Putamen (tissue), 1 donor: ENCODE measurements at places on chromosomes 16 and 17.

GRCh38 chr17:76063875-76064546 lies 8.3 kb downstream of the SRP68 start:
- no peak for DNase-seq

GRCh38 chr16:57516176-57516725 lies 20.1 kb downstream of the CCDC102A start:
- no peak for DNase-seq

GRCh38 chr16:23283571-23283970 lies 18.5 kb upstream of the SCNN1B start:
- DNase-seq, result no peak

DNA sequence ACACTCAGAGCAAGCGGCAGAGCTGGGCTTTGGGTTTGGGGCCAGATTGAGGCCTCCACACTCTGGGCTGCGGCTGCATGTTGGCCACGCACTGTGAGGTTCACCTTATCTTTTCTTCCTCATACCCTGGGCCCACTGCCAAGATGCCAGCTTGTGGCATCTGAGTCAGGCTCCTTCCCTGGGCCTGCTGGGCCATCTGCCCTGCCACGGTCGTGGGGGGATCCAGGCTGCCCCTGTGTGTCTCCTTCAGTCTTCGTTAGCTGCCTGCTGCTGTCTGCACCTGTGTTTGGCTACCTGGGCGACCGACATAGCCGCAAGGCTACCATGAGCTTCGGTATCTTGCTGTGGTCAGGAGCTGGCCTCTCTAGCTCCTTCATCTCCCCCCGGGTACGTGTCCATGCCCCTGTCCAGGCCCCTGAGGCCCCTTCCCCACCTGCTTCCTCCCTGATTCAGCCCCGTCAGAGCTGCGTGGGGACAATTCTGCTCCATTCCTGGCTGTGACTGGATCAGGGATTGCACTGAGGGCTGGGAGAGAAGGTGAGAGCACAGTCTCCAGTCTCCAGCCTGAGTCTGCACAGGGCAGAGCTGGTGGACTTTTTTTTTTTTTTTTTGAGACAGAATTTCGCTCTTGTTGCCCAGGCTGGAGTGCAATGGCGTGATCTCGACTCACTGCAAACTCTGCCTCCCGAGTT lies 11.2 kb downstream of the SPNS3 start:
- no peak for DNase-seq

- no peak for DNase-seq
Observed at GRCh38 chr16:85570213-85570734, 42.8 kb upstream of the GSE1 start.

DNA sequence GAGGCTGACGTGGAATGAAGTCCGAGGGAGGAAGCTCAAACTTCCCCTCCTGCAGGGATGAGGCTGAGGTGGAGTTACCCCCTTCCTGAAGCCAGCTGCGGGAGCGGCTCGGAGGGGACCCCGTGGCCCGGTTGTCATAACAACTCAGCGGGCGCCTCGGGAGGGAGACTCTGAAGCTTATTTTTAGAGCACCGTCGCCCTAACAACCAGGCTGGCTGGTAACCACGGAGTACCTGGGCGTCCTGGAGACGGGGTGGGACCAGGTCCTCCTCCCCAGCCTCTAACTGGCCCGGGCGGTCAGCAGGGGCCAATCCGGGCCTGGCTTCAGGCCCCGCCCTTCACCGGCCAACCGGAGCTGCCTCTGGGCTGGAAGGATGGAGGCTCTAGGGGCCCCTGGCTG lies 27.7 kb downstream of the NECAB2 start:
- peak; percentile 63 for DNase-seq

DNA sequence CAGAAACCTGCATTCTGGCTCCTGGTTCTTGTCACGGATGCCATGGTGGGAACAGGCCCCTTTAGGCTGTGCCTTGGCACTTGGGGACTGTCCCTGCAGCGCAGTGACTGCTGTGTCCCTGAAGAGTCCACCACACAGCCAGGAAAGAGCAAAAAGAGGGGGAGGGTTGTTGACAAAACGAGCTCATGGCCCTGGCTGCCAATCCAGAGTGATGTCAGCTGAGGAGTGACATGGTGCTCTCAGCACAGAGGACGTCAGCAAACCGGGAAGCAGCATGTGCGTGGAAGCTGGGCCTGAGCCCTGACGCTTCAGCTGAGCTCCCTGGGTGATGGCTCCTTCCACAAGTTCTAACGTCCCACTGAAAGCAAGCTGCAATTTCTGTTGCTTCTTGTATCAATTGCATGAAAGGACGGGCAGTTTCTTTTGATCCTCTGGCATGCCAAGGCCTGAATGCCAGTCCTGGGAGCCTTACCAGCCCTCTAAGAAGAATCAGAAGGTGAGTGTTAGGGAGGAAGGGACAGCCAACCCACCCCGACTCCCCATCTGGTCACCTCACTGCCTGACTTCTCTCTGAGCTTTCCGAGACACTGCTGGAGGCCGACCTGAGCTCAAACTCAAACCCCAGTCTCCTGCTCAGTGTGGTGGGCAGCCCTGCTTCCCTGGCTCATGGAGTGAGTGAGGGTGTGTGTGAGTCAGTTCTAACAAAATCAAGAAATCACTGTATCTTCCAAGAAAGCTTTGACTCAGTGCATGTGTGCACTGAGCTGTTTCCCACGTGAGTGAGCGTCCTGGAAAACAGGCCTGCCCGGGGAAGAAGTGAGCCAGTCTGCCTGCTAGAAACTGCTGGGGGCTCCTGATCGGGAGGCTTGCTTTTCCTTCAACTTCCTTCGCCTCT lies 14.7 kb upstream of the WNT3 start:
- DNase-seq, result peak; percentile 18

DNA sequence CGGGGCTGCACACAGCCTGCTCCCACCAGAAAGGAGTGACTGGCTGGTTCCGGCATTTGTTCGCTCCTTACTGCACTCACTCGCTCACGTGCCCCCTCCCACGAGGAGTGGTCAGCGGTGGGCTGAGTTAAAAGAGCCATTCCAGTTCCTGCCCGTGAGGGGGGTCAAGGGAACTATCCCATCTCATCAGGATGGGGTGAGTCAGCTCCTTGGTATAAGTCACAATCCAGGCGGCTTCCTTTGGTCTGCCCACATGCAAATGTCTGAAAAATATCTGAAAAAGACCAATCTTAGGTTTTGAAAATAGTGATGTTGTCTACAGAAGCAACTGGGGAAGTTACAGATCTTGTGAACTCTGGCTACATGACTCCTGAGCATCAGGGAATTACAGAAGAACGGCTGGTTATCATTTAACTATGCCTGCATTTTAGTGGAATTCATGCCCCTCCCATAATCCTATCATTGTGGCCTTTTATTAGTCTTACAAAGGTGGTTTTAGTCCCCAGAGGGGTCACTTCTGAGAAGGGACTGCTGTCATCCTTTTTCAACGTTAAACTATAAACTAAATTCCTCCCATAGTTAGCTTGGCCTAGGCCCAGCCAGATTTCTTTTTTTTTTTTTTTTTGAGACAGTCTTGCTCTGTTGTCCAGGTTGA lies 9.8 kb upstream of the TNFSF12 start:
- DNase-seq, result no peak

DNA sequence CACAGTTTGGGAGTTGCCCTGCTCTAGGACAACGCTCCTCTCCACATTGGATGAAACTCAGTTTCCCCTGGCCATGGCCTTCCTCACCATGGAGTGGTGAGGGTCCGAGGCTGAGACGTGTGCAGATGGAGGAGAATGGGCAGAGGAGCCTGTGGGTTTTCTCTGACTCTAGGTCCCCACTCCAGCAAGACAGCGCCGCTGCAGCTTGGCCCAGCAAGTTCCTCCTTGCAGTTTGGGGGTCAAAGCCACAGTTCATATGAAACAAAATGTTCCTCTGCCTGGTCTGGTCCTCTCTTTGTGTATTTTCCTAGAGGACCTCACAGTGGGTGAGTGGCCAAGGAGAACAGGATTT lies 2.3 kb downstream of the C16orf54 start:
- DNase-seq, result no peak

DNA sequence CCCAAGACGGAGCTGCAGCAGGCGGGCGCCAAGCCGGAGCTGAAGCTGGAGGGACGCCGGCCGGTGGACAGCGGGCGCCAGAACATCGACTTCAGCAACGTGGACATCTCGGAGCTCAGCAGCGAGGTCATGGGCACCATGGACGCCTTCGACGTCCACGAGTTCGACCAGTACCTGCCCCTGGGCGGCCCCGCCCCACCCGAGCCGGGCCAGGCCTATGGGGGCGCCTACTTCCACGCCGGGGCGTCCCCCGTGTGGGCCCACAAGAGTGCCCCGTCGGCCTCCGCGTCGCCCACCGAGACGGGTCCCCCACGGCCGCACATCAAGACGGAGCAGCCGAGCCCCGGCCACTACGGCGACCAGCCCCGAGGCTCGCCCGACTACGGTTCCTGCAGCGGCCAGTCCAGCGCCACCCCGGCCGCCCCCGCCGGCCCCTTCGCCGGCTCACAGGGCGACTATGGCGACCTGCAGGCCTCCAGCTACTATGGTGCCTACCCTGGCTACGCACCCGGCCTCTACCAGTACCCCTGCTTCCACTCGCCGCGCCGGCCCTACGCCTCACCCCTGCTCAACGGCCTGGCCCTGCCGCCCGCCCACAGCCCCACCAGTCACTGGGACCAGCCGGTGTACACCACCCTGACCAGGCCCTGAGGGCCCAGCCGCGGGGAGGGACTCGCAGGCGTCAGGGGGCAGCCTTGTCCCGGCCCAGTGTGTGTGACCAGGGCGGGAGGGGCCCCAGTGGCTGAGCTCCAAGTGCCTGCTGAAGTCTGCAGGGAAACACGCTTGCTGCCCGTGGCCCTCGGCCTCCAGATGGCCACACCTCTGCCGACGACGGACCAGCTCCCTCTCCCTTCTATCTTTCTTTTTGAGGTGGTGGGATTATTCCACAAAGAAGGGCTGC lies 3.4 kb downstream of the SOX8 start:
- no peak for DNase-seq

DNA sequence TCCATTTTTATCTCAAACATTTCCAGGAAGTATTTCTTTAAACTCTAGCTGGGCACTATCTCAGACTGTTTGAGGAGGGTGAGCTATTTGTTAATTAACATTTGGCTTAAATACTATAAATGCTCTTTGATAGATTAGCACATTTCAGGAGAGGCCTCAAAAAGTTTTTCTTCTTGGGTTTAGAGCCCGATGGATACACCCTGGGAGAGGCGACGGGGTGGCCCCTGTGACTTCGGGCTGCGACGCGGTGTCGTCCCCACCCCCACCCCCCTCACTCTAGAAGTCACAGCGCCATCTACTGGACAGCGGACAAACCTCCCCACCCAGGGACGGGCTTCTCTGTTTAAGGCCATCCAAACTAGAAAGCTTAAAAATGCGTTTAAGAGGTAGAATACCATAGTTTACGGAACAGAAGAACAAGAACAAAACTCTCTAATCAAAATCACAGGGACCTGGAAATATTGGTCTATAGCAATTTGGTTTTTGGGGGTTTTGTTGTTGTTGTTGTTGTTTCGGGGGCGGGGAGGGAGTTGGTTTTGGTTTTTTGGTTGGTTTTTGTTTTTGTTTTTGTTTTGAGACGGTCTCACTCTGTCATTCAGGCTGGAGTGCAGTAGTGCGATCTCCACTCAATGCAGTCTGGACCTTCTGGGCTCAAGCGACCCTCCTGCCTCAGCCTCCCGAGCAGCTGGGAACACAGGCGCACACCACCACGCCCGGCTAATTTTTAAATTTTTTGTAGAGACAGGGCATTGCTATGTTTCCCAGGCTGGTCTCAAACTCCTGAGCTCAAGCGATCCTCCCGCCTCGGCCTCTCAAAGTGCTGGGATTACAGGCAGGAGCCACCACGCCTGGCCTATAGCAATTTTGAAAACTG lies 254.4 kb downstream of the C16orf95 start:
- peak; percentile 48 for DNase-seq

GRCh38 chr17:14091367-14091766 lies 22.1 kb downstream of the COX10 start:
- DNase-seq, result no peak

GRCh38 chr17:45346216-45347015 lies 29.6 kb upstream of the MAP3K14 start:
- DNase-seq, result peak; percentile 7
